ENCODE measurements at places on chromosomes 3 and 15.

- no peak for DNase-seq
Measured at GRCh38 chr3:173065543-173065981, 75.5 kb downstream of the SPATA16 start.

DNA sequence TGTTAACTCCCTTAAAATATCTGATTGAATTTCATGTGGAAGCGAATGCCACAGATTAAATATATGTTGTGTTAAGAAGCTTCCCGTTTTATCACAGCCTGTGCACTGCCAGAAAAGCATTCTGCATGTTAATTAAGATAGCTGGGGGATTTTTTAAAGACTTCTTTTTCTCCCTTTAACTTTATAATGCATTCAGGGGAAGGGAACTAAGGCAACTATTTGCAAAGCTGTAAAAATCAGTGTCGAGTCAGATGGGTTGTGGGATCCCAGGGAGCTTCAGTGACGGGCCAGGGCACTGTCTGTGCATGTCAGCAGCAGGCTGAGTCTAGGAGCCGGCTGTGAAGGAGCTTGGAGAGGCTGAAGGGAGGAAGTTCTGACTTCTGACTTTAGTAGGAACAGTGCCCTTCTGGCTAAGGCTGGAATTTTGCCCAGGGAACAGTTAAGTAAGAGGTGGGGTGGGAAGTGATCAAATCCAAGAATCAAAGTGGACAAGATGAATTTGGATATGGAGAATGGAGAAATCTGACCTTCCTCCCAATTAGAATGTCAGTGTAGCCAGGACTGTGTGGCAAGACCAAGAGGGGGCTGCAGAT is 77.7 kb downstream of the ABHD5 start:
- DNase-seq, result no peak

GRCh38 chr3:102057781-102058421 is 208.6 kb downstream of the NFKBIZ start:
- DNase-seq, result no peak

DNA sequence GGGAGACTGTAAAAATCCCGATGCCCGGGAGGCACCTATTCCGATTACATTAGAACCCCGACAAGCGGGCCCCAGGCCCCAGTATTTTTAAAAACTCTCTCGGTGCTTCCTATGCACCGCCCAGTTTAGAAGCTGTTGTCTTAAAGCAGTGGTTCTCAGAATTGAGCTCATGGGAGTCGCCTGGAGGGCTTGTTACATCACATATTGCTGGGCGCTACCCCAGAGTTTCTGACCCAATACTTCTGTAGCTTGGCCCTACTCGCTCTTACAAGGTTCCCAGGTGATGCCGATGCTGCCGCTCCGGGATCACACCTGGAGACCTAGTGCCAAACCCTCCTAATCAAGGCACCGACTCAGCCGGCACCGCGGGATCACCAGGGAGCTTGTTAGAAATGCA is 35.2 kb downstream of the CPN2 start:
- no peak for DNase-seq

DNA sequence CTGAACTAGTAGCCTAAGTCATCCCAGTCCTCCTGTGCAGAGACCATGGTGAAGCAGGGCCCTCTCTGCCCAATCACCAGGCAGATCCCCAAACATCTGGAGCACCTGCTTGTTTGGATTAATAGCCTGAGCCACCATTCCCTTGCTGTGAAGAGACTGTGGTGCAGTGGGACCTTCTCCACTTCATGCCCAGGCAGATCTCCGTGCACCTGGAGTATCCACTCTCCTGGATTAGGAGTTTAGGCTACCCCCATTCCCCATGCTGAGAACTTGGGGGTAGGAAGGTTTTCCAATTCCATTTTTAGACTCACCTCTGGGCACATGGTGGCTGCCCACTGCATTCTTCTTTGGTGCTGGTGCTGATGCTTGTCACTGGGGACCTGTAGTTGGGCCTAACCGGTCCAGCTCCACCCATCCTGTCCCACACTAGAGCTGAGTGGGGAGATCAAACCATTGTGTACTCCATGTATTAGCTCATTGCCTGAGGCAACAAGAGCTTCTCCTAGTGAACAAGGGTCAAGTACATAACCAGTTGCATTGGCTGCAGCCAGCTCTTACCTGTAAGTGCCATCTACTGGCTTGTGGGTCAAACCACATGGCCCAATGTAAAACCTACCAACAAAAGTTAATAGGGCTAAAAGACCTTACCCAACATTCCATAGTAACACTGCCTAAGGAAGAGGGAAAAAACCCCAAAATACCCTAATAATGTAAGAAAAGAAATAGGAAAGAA is 382.5 kb upstream of the CBLB start:
- peak; percentile 2 for DNase-seq

GRCh38 chr3:67557848-67558355 is 96.5 kb downstream of the SUCLG2 start:
- DNase-seq, result no peak
